ENCODE measurements at places on chromosomes 11 and 22.

DNA sequence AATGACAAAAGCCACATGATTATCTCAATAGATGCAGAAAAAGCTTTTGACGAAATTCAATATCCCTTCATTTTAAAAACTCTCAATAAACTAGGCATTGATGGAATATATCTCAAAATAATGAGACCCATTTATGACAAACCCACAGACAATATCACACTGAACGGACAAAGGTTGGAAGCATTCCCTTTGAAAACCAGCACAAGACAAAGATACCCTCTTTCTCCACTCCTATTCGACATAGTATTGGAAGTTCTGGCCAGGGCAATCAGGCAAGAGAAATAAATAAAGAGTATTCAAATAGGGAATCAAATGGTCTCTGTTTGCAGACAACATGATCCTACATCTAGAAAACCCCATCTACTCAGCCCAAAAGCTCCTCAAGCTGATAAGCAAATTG, 52.0 kb downstream of the CASP12 start:
- DNase-seq: no peak

DNA sequence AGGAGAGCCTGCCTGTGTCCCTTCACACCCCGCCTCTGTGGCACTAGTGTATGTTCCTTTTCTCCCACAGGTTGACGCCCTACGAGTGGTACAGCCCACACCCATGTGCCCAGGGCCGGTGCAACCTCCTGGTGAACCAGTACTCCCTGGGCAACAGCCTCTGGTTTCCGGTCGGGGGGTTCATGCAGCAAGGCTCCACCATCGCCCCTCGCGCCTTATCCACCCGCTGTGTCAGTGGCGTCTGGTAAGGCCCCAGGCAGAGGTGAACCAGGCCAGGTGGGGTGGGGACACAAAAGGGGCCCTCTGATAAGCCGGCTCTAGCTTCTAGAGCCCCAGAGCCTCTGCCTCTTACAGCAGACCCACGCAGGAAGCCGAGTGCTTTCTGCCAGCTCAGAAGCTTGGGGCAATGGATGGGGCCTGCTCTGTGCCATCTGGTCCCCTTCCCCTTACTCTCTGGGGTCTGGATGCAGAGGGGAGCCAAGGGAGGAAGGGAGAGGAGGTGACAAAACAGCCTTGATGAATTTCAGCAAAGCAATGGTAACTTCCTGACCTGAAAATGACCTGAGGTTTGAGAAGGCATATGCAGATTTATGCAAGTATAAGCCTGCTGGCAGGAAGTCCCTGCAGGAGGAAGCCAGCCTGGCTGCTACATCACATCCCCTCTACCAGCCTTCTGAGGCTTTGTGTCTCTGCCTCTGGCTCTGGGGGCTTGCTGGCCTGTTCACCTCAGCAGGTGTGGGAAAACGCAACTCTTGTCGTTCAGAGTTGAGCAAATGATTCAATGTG, 67.0 kb upstream of the TBCEL start:
- DNase-seq: no peak

DNA sequence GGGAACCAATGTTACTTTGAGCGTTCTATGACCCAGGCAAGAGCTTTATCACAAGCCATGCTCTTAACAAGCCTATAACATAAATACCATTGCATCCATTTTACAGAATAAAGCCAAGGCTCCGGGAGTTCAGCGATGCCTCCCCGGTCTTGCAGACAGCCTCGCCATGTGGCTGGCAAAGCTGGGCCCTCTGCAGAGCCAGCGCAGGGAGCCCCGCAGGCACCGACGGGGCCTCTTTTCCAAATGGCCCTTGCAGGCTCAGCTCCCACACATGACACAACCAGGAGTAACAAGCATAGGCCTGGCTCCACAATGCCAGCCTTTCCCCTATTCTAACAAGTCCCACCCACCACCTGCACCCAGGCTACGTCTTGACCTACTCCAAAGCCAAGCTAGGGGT, 72.2 kb upstream of the TSPAN18 start:
- no peak for DNase-seq

GRCh38 chr22:48242461-48242864, 1480.0 kb downstream of the TBC1D22A start:
- DNase-seq: no peak

GRCh38 chr22:30092686-30093085, 12.4 kb downstream of the HORMAD2 start:
- DNase-seq: no peak

DNA sequence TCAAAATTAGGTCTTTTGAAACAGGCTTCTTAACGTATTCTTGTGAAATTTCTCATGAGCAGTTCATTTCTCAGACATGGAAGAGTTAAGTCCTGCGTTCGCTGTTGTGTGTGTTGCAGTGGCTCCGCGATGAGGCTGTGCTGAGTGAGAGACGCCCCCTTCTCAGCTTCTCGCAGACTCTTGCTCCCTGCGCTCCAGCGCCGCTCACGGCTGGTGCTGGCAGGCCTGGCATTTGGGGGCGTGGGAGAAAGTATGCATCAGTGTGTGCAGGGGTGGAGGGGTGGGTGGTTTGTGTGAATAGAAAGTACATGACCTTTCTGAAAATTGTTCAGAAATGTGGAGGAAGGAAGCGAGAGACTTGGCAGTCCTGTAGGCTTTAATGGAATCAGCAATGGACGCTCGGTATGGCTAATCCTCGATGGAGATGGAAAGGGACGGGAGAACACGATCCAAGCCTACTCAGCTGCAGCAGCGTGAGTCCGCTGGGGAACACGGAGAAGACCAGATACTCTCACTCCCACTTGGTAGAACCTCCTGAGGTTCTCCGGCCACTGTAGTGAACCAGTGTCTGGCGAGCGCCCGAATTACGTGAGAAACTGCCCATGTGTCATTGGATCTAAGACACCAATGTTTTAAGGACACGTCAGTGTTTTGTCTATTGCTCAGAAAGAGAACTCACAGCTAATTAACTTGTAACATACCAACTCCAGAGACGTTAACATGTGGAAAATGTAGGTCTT, 5.9 kb downstream of the TAB1 start:
- no peak for DNase-seq

DNA sequence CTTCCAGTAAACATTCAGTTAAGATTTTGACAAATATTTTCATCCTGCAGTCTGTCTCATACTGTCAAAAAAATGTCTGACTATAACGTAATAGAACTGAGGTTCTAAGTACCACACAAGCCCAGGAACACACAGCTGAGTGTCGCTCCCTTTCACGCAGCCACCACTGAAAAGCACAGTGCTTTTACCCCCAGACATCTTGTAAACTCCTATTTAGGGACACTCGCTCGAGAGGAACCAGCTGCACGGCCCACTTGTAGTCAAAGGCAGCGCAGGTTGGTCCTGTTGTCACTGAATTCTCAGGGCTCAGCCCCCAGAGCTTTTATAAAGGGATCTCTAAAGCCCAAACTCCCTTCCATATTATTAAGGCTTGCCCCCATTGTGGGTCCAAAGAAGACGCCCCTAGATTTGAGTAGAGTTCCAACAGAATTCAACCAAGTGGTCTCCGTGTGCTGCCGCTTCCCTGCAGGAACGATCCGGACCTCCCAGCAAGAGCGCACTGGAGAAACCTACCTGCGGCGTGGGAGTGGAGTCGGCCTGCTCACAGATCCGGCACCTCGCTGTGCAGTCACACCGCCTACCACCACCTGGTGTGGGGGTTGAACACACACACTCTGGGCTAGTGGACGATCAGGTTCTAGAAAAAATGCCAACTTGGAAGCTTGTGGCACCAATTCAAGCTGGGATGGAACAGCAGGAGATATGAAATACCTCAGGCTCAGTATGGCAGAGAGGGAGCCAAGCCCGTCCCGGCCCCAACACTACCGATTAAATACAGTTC, 23.4 kb downstream of the ASPHD2 start:
- DNase-seq: no peak

- no peak for DNase-seq
These were observed 2.2 kb downstream of the PHF21B start for GRCh38 chr22:45007391-45008185.

DNA sequence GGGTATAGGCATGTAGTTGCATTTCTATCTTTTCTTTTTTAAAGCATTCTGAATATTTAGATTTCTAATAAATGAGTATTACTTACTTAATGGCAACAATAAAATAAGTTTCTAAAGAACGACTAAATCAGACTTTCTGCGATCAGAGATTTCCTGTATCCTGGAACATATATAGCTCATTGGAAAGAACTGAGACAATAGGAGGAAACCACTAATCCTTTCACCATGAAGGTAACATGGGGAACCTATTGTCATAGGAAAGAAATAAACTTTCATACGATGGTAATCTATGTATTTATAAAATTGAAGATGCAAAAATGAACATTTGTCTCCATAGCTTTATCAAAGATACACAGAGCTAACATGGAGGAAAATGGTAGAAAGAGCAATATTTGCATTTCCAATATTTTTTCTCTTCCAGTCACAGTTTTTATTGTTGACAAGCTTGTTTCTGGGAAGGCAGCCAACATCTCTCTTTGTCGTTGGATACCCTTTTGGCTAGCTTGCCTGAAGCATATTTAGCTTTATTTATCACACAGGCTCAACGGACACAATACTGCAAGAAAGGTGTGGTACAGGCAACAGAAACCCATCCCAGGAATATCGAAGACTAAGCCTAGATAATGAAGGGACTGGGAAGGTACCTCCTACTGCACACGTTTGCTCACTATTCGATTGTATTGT, 293.3 kb upstream of the MPPED2 start:
- no peak for DNase-seq

GRCh38 chr22:23282089-23282501, 101.8 kb downstream of the BCR start:
- no peak for DNase-seq

DNA sequence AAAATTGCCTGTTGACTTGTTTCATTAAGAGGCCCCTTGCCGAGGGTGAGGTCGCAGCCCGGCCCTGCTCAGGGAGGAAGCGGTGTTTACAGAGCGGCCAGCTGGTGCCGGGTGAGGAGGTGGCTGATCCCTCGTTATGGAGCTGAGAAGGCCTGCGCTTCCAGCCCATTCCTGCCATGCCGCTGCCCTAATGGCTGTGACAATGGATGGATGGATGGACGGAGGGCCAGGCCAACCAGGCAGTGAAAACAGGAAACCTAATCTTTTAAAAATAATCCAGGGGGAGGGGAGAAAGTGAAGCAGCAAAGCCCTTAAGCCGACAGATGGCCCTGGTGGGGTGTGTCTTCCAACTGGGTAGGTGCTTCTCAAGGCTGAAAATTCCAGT, 38.5 kb downstream of the BCR start:
- DNase-seq: no peak

- DNase-seq: no peak
These were observed 98.2 kb downstream of the PACS1 start for GRCh38 chr11:66168289-66168688.

DNA sequence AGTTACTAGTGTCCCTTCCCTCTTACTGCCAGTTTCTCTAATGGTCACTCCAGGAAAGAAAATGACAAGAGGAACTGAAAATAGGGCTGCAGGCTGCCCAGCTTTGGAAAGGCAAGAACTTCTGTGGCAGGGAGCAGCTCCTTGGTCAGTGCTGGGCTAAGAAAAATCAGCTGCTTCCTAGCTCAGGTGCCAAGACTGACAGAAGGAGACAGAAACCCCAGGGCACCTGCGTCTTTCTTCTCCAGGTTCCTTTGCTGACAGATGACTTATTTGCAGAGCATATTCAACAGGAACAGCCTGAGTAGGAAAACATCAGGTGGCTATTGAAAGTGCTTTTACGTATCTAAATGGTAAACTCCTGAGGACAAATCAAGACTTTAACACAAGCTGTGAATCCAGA, 25.4 kb downstream of the MAML2 start:
- no peak for DNase-seq

DNA sequence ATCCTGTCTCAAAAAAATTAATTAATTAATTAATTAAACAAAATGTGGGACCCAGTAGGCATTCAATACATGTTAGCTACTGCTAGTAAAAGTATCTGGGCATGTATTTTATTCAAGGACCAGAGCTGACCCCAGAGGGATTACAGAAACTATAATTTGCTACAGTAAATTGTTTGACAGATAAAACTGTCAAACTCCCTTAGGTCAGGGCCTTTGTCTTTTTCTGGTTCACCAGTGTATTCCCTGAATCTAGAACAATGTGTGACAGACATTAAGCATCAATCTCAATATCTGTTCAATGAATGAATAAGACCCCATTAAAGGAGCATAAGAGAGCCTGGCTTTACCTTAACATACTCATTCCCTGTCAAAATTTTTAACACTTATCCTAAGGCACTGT, 6.0 kb downstream of the CKAP5 start:
- DNase-seq: no peak

DNA sequence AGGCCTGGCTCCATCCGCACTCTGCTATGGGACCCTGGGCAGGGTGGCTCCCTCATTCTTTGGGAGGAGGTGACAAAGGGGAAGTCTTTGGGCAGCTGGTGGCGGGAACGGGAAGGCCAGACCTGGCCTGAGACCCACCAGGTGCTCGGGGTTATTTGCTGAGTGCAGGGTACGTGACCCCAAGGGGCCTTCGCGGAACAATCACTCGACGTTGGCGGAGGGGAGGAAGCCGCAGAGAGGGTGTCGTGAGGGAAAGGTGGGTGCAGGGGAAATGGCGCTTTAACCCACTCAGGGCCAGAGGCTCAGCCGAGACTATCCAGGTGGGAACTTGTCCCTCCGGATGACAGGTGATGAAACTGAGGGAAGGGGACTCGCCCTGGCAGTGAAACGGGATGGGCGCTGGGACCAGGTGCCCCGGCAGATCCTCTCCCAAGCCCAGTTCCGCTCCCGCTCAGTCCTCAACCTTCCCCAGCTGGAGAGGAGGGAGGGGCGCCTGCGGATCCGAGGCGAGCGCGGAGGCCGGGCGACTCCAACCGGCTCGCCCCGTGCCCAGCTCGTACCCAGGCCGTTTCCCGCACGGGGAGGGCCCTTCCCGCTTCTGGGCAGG, 911 bp downstream of the A4GALT start:
- DNase-seq: no peak

- DNase-seq: no peak
These were observed 13.3 kb downstream of the IL17REL start for GRCh38 chr22:49999063-49999945.

DNA sequence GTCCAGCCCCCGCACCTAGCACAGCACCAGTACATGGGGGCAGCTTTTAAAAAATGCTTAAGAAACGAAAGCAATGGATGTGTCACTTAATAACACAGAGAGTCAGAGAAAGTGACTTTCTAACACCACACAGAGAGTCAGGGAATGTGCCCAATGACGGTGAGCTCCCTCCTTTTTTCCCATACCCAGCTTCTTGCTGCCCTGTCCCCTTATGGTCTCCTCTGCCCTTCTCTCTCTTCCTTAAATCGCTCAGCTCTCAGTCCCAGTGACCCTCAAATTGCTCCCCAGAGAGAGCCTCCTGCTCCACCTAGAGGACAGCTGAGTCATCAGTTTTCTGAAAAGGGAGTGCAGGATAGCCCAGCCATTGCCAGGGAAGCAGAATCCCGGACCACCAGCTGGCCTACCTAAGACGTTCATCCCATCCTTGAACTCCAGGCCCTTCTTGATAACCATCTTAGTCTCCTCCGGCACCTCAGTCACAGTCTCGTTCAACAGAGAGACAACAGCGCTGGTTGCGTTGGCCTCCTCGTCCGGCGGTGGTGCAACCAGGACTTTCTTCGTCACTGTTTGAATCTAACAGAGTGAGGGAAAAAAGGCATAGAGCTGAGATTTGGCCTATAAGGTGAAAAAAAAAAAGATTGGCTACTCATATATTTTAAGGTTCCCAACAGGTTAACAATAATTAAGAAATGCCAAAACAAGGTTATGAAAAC, 113.5 kb downstream of the SLC1A2 start:
- DNase-seq: peak; percentile 14

GRCh38 chr11:82680252-82680651, 53.4 kb downstream of the FAM181B start:
- DNase-seq: no peak

- no peak for DNase-seq
These were observed 199.5 kb downstream of the MYO18B start for GRCh38 chr22:25941365-25941960.

Data from stimulated activated CD8-positive, alpha-beta memory T cell treated with anti-CD3 and anti-CD28 coated beads, Interleukin-4, amount 100 ng/mL, for 1 hour (primary cell).